ENCODE measurements at places on chromosomes 1 and 21. TPM values are rescaled to one million over a fixed set of nuclear protein-coding genes. Genes with fewer than 3 reads are reported as not detected.

DNA sequence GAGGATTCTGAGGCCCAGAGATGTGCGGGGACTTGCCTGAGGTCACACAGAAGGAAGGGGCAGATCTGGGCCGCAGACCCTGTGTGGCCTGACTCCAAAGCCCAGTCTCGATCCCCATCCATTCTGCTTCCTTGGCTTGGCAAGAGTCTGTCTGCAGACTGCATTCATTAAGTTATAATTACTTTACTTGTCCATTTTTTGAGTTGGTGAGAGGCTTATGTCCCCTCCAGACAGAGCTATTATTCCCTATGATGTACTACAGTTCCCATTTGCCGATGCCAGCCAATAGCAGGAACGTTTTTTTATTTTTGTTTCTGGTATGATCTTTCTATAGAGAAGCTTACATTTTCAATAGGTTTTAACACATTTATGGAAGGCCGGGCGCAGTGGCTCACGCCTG is 101.5 kb downstream of the ARHGEF10L start:
- peaks cover 100% of the 10 kb centered on the region for H3K36me3 ChIP-seq
- no peak overlapping the region for H3K4me3 ChIP-seq
- no peak for DNase-seq
- peaks cover 6% of the 10 kb centered on the region for H3K4me1 ChIP-seq
- H3K27ac ChIP-seq, result no peak overlapping the region

- H3K27me3 ChIP-seq, result no peaks in the 10 kb centered on the region
- no peak overlapping the region for H3K4me3 ChIP-seq
- no peak overlapping the region for H3K27ac ChIP-seq
- no peaks in the 10 kb centered on the region for H3K4me1 ChIP-seq
- peak; percentile 25 for DNase-seq
These were observed 153.9 kb downstream of the GRIK3 start for GRCh38 chr1:36880155-36881067.

DNA sequence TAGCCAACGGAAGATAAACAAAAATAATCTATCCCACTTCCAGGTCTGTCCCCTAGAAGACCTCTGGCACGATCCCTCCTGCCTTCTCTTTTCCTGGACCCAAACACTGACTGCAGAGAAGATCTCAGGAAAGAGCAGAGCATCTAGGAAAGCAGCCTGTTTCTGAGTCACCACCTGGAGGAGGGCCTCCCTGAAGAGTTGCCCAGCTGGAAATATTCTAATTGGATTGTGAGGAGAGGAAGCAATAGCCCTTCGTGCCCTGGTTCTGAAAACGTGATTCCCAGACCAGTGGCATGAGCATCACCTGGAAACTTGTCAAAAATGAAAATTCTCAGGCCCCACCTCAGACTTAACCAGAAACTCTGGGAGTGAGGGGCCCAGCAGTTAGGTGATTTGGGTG is 411.1 kb downstream of the SETD4 start:
- H3K4me1 ChIP-seq, result no peaks in the 10 kb centered on the region
- H3K36me3 ChIP-seq, result no peaks in the 10 kb centered on the region
- H3K4me3 ChIP-seq, result no peak overlapping the region
- H3K27me3 ChIP-seq, result no peaks in the 10 kb centered on the region
- H3K27ac ChIP-seq, result no peak overlapping the region

- no peak for DNase-seq
- no peaks in the 10 kb centered on the region for H3K36me3 ChIP-seq
- H3K4me1 ChIP-seq, result peaks cover 4% of the 10 kb centered on the region
- H3K4me3 ChIP-seq, result no peak overlapping the region
- H3K27me3 ChIP-seq, result no peaks in the 10 kb centered on the region
These were observed 220.6 kb downstream of the CHRM3 start for GRCh38 chr1:239606850-239607400.

DNA sequence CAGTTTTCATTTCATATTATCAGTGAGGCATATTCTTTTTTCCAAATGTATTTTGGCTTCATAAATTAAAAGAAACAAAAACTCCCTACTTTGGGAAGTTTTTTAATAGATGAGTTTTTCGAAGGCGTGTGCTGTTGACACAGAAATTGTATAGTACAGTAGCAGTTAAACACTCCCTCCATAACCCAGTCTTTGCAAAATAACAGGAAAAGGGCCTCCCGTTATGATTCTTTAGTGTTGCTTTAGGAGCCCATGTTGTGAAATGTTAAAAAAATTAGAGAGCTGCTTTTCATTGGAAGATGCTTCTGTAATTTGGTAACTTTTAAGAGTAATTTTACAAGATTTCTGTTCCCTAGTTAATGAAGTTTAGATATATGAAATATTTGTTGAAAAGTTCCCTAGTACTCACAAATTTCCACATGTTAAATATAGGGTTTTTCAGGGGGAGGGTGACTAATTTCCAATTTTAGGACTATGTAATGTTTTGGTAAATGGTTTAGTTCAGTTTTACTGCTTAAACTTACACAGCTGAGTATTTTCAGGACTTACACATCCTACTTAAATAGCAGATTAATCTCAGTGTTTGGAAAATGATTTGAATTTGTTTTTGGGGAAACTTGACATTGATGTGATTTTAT is 2.0 kb downstream of the CAMSAP2 start:
- H3K27ac ChIP-seq, result no peak overlapping the region
- H3K4me1 ChIP-seq, result peaks cover 64% of the 10 kb centered on the region
- no peaks in the 10 kb centered on the region for H3K27me3 ChIP-seq

DNA sequence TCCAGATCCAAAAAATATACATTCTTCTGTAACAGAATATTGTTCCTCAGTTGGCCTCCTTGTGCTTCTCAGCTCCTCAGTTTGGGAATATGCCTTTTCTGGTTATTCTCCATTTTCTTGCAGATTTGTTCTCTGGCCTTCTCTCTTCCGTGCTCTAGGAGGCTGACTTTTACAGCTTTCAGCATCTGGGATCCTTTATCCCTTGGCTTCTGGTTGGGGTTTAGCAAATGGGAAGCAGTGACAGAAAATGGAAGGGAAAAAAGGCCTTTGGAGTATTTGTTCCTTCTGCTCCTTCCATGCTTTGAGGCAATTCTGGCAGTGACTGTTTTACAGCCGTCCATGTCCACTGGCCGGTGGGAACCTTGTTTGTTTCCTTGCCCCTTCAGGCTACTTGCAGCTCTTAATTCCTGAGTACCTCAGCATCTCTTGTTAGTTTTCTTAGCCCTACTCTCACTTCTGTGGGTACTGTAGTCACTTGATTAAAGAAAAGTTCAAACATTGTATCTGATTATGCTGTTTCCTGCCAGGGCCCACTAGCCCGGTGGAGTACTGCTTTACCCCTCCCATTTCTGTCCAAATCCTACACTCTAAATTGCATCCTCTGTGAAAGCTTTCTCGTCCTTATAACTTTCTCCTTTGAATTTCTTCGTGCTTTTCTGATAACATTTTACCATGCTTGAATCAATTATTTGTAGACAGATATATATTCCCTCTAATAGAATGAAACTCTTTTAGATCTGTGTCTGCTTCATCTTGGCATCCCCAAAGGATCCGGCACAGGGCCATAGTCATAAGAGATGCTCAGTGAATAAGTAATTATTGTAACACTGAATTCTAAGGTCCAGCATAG is 118.2 kb downstream of the OSBPL9 start:
- DNase-seq, result no peak
- H3K27me3 ChIP-seq, result no peaks in the 10 kb centered on the region
- H3K27ac ChIP-seq, result peak overlapping the region; percentile 51
- H3K4me1 ChIP-seq, result peaks cover 40% of the 10 kb centered on the region
- no peaks in the 10 kb centered on the region for H3K36me3 ChIP-seq

- H3K36me3 ChIP-seq, result no peaks in the 10 kb centered on the region
- DNase-seq, result no peak
- no peaks in the 10 kb centered on the region for H3K4me1 ChIP-seq
- no peaks in the 10 kb centered on the region for H3K27me3 ChIP-seq
These were observed 139.3 kb upstream of the NFIA start for GRCh38 chr1:60942896-60943638.

GRCh38 chr1:193260896-193261295 is 74.5 kb upstream of the B3GALT2 start:
- no peaks in the 10 kb centered on the region for H3K27me3 ChIP-seq
- H3K4me1 ChIP-seq, result no peaks in the 10 kb centered on the region
- DNase-seq, result no peak
- peaks cover 4% of the 10 kb centered on the region for H3K36me3 ChIP-seq
- H3K27ac ChIP-seq, result no peak overlapping the region
- H3K4me3 ChIP-seq, result no peak overlapping the region

DNA sequence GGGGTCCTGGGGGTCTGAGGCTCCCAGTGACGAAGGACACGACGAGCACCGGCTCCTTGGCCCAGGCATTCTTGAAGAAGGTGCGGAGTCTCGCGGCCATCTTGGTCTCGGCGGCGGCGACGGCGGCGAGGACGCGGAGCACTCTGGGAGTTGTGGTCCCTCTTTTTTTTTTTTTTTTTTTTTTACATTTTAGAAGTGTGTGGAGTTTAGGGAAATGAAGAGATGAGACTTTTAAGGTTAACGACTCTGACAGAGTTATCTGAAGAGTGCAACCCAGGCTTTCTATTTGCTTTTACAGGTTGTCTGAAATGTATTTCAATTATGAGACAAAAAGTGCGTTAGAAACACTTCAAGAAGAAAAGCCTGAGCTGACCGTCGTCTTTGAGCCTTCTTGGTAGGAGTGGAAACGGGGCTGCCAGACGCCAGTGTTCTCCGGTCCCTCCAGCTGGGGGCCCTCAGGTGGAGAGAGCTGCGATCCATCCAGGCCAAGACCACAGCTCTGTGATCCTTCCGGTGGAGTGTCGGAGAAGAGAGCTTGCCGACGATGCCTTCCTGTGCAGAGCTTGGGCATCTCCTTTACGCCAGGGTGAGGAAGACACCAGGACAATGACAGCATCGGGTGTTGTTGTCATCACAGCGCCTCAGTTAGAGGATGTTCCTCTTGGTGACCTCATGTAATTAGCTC is 9.7 kb downstream of the OR2B11 start:
- H3K27ac ChIP-seq, result no peak overlapping the region
- H3K4me1 ChIP-seq, result peaks cover 16% of the 10 kb centered on the region
- no peaks in the 10 kb centered on the region for H3K27me3 ChIP-seq
- peak overlapping the region; percentile 46 for H3K4me3 ChIP-seq

GRCh38 chr1:69766431-69767180 is 198.9 kb downstream of the LRRC7 start:
- no peaks in the 10 kb centered on the region for H3K36me3 ChIP-seq
- no peak for DNase-seq
- no peaks in the 10 kb centered on the region for H3K27me3 ChIP-seq
- no peaks in the 10 kb centered on the region for H3K4me1 ChIP-seq

- no peaks in the 10 kb centered on the region for H3K36me3 ChIP-seq
- H3K4me3 ChIP-seq, result no peak overlapping the region
- H3K27ac ChIP-seq, result no peak overlapping the region
These were observed 584.7 kb downstream of the LMO4 start for GRCh38 chr1:87913361-87913760.

GRCh38 chr1:192529031-192529755 is 46.4 kb upstream of the RGS1 start:
- DNase-seq, result no peak
- H3K4me1 ChIP-seq, result peaks cover 28% of the 10 kb centered on the region
- peak overlapping the region; percentile 22 for H3K27ac ChIP-seq
- no peaks in the 10 kb centered on the region for H3K36me3 ChIP-seq
- no peaks in the 10 kb centered on the region for H3K27me3 ChIP-seq

DNA sequence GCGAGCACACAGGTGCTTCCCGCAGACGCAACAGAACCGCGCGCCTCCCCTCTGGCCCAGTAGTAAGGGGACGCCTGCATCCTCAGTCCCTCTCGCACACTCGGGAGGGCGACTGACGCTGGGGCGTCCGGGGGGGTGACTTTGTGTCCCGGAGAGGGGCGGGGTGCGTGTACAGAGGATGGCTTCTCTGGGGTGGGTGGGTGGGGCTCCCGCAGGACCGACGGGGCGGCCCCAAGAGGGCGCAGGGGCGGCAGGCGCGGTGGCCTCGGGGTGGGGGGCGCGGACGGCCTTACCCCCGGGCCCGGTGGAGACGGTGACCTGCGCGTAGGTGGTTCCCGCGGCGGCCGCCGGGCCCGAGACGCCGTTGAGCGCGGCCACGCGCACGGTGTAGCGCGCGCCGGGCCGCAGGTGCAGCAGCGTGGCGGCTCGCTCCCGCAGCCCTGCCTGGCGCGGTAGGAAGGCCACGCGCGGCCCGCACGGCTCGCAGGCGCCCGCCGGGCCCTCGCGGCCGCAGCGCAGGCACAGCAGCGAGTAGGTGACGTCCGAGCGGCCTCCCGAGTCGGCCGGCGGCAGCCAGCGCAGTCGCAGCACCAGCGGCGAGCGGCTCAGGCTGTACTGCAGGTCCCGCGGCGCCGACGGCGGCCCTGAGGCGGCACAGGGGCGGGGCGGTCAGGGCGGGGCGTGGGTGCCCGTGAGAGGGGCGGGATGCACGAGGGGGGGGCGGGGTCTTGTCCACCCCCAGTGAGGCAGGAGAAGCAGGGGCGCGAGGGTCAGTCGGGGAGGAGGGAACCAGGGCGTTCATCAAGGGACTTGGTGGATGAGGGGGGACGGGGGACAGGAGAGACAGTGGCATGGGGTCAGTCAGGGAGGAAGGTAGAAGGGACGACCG is 12.1 kb downstream of the EPHA10 start:
- no peak overlapping the region for H3K27ac ChIP-seq
- peak overlapping the region; percentile 38 for H3K4me3 ChIP-seq
- no peaks in the 10 kb centered on the region for H3K36me3 ChIP-seq
- H3K27me3 ChIP-seq, result peaks cover 9% of the 10 kb centered on the region

GRCh38 chr1:207698822-207699483 is 52.9 kb upstream of the CD46 start:
- H3K27ac ChIP-seq, result no peak overlapping the region
- H3K36me3 ChIP-seq, result no peaks in the 10 kb centered on the region
- no peaks in the 10 kb centered on the region for H3K27me3 ChIP-seq

DNA sequence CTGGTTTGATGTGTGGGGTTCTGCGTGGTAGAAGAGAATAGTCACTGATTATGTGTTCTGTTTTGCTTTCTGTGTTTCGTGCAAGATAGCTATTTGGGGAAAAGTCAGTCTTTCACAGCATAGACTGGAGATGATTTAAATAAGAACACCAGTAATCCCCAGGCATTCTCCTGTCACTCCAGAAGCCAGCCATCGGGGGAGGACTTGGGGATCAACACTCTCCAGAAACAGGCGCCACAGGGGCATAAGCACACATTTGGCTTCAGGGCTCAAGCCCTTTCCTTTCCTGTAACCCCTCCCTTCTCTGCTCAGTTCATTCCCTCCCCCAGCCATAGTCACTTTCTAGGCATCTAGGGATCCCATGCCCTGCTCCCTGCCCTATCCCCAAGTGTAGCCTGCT is 97.3 kb upstream of the BEND5 start:
- no peak overlapping the region for H3K4me3 ChIP-seq
- no peak overlapping the region for H3K27ac ChIP-seq
- no peaks in the 10 kb centered on the region for H3K4me1 ChIP-seq
- no peaks in the 10 kb centered on the region for H3K27me3 ChIP-seq
- no peaks in the 10 kb centered on the region for H3K36me3 ChIP-seq

- H3K27me3 ChIP-seq, result no peaks in the 10 kb centered on the region
- peaks cover 31% of the 10 kb centered on the region for H3K4me1 ChIP-seq
- H3K4me3 ChIP-seq, result peak overlapping the region; percentile 85
- H3K27ac ChIP-seq, result peak overlapping the region; percentile 98
These were observed 779 bp upstream of the DEGS1 start for GRCh38 chr1:224182057-224182865.

GRCh38 chr1:248631354-248632008 is 3.4 kb downstream of the OR2T11 start:
- no peaks in the 10 kb centered on the region for H3K36me3 ChIP-seq
- DNase-seq, result no peak
- H3K27me3 ChIP-seq, result no peaks in the 10 kb centered on the region
- H3K4me1 ChIP-seq, result no peaks in the 10 kb centered on the region
- no peak overlapping the region for H3K4me3 ChIP-seq

- no peak for DNase-seq
- no peaks in the 10 kb centered on the region for H3K4me1 ChIP-seq
- no peaks in the 10 kb centered on the region for H3K27me3 ChIP-seq
- H3K36me3 ChIP-seq, result no peaks in the 10 kb centered on the region
These were observed 17.8 kb downstream of the TTC34 start for GRCh38 chr1:2783435-2784397.

Gene SELE
- 0.87 TPM for total RNA-seq

Gene POU2F1
- 20.3 TPM for total RNA-seq

Gene FAM110D
- 15.6 TPM for total RNA-seq

Gene TDRKH
- total RNA-seq, result 3.3 TPM

Gene PCBP3
- total RNA-seq, result 10.9 TPM

Gene HENMT1
- not detected for total RNA-seq

Gene FMO5
- total RNA-seq, result 46.7 TPM

All from stomach (tissue), 19 donors.